ENCODE measurements at places on chromosomes 7 and 10.
A peak's percentile ranks its signal among the peaks of the same experiment; 100 is the strongest.

DNA sequence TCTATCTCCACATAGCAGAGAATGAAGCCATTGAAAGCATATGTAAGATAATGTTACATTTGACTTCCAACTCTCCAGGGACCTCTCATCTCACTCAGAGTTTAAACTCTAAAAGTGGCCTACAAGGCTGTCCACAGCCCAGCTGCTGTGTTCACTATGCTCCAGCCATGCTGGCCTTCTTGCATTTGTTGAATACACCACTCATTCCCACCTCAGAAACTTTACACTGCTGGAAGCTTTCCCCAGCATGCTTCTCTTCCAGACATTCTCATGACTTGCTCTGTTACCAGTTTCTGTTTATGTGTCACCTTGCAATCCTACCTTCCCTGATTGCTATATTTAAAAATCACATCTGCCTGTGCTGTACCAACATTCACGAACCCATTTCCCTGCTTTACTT lies 167.2 kb downstream of the WNT2 start:
- peak; percentile 23 for DNase-seq

- no peak for DNase-seq
Measured at GRCh38 chr7:133355325-133355708, 102.4 kb downstream of the EXOC4 start.

GRCh38 chr7:117010375-117011133 lies 57.3 kb downstream of the ST7 start:
- no peak for DNase-seq

DNA sequence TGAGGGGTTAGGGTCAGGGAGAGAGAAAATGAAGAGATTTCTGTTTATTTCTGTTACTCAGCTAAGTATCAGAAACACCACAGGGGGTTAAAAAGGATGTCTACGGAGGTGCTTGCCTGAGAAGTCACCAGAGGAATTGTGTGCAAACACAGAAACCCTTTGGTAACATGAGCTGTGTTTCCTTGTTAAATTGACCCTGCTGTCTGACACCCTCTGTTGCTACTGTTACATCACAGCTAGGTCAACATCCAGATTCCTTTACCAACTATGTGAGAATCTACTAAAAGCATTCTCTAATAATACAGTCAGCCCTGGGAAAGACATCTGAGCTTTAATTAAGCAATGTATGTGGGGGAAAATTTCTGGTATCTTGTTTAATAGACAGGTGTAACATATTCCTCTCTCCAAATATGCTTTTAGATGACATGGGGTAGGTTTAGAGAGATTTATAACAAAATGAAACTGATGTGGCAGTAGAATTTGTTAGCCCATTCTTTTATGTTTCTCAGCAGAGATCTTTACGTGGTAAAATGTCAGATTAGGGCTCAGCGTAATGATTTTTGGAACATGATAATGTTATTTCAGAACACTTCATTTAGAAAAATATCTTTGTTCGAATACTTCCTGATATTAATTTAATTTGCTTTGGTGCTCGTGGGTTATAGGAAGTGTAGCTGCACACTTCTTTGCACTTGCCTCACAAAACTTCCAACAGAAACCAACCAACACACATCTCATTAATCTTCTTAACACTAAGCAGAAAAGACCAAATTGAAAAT lies 168.0 kb upstream of the AHR start:
- no peak for DNase-seq

GRCh38 chr7:129903935-129904334 lies 48.8 kb downstream of the UBE2H start:
- DNase-seq, result no peak

GRCh38 chr10:12540341-12540781 lies 191.0 kb downstream of the CAMK1D start:
- DNase-seq, result no peak

GRCh38 chr10:30048768-30049517 lies 10.4 kb downstream of the JCAD start:
- no peak for DNase-seq

GRCh38 chr10:80517416-80518142 lies 20.1 kb upstream of the SH2D4B start:
- DNase-seq, result no peak

DNA sequence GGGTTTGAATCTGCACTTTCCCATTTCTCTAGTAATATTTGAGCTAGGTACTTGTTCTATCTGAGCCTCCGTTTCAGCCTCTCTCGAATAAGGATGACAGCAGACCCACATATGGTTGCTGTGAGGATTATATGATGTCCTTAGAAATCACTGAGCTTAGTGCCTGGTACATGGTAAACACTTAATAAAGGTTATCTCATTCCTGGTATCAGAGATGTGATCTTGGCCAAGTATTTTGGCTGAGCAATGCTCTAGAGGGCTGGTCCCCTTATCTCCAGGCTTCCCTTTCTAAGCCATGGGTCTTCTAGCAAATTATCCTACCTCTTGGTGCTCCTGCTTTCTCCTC lies 407 bp upstream of the MKRN1 start:
- no peak for DNase-seq

- DNase-seq, result no peak
Measured at GRCh38 chr7:132575982-132576720, at the start of gene PLXNA4. PLXNA4 (minus strand) TSS chr7:132576470; CDS start chr7:132508693, 67,777 bp downstream.

GRCh38 chr7:107931740-107932515 lies 40.9 kb downstream of the DLD start:
- no peak for DNase-seq

DNA sequence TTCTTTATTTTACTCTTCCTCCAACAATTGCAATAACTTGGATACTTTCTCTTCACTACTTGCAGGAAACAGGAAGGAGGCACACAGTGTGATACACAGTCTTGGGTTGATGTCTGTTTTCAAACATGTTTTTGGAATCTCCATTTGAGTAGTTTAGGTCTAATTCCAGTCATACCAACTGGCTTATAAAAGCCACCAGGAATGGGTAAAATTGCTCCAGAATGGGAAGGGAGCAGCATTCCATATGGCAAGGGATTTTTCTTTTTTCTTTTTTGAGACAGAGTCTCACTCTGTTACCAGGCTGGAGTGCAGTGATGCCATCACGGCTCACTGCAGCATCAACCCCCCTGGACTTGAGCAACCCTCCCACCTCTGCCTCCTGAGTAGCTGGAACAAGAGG lies 545.1 kb upstream of the GALNT17 start:
- DNase-seq, result no peak

DNA sequence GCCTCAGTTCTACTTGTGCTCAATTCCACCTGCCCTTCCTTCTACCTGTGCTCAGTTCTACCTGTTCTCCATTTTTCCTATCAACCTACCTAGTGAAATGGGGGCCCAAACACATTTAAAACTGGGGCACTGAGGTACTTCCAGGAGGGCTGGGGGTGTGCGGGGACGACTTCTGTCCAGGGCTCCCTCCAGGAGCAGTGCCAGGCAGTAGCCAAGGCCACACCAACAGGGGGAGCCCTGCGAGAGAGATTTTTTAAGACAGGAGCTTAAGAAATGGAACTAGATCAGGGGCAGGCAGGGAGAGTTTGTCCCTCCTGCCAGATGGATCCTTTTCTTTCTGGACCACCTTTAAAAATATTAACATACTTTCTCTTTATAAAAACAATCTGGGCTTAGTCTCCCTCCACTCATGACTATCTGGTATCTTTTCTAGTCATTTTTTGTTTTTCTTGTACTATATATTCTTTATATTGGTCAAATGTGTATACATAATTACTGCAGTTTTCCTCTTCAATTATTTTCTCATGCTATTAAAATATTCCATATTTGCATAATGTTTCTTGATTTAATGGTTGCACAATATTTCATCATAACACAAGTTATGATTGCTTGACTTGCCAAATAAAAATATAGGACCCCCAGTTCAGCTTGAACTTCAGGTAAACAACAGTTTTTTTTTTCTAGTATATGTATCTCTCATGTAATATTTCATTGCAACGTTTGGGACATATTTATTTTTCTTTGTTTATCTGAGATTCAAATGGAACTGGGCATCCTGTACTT lies 47.3 kb upstream of the INSYN2A start:
- DNase-seq, result peak; percentile 16

DNA sequence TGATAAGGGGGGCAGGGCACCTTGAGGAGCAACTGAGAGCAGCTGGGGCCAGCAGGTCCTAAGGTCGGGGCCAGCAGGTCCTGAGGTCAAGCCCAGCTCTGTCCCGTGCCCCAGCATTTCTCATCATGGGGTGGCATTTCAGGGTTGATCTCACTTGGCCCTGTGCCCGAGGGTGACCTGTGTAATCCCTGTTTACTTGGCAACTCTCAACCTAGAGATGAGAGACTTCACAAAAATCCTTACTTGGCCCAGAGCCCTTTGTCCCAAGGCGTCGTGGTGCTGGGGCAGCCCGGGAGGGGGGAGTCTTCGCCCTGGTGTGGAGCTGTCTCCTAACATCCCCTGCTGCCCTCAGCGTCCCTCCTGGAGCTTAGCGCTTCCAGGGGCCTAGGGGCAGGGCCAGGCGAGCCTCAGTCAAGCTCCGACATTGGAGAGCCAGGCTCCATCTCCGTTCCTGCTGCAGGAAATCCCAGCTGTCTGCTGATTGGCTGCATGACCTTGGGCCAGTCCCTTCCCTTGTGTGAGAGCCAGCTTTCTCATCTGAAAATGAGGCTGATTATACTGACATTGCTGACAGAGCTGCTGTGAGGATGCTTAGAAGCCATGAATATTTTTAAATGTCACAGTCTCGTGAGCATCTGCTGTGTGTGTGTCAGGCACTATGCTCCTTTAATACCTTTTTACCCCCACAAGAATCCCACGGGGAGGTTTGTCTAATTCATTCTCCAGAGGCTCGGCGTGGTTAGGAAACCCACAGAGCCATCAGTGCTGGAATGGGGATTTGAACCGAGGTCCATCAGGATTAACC lies 94.3 kb downstream of the ZMIZ1 start:
- DNase-seq, result no peak

DNA sequence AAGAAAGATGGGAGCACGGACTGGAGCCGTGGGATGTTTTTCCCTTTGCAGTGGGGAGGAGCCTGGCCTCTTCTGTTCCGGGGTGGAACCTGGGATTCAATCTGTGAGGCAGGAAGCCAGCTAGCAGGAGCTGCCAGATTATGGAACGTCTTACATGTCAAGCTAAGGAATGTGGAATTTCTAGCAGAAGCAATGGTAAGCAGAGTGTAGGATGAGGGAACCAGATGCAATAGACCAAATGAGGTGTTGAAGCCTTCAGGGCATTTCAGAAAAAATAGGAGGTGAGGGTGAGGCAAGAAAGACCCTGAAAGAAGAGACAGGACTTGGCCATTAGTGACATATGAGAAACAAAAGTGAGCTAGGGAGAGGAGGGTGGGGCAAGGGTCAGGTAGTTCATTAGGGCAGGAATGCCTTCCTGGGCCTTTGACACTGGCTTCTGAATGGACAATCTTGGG lies 105.5 kb downstream of the CHN2 start:
- DNase-seq, result no peak

- no peak for DNase-seq
Measured at GRCh38 chr10:114034923-114035645, 8.6 kb upstream of the ADRB1 start.

DNA sequence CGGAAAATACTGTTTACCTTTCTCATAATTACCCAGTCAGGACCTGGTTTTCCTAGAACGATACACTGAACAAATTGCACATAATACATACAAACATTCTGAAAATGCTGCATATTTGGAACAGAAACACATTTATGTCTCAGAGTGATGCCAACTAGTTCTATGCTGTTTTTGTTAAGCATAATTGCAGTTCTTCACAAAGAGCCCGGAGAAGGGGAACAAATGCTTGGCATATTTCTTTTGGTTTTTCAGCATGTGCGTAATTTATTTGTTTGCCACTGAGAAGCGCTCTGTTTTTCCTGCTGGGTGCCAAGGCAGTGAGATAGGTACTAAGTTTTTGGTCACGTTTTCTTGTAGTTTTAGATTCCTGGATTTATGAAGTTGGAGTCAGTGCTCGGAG lies 181.0 kb upstream of the MDFIC start:
- DNase-seq, result no peak

- DNase-seq, result no peak
Measured at GRCh38 chr7:157006829-157007469, 3.5 kb downstream of the MNX1 start.

DNA sequence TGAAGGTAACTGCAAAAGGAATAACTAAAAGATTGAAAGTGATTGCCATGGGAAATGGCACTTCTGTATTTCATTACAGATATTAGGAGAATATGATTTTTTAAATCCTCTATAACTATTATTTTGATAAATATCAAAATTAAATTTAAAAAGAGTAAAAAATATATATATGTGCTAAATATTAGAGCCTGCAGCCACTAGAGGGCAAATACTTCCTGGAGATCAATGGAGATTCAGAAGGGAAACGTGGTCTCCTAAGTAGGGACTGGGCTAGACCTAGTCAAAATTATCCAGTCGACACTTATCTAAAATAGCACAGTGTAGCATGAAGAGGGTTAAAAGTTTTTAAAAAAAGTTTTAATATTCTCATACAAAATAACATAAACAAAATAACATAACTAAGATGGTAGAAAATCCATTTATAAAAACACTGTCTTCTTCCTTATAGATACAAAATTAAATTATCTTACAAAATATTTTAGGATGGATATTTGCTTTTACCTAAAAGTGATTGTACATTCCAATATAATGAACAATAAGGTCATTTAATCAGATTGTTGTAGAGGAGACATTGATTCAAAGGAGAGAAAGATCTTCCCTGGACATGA lies 434.3 kb downstream of the MDFIC start:
- DNase-seq, result no peak

- DNase-seq, result no peak
Measured at GRCh38 chr10:2117641-2118040, 380.3 kb upstream of the ADARB2 start.

DNA sequence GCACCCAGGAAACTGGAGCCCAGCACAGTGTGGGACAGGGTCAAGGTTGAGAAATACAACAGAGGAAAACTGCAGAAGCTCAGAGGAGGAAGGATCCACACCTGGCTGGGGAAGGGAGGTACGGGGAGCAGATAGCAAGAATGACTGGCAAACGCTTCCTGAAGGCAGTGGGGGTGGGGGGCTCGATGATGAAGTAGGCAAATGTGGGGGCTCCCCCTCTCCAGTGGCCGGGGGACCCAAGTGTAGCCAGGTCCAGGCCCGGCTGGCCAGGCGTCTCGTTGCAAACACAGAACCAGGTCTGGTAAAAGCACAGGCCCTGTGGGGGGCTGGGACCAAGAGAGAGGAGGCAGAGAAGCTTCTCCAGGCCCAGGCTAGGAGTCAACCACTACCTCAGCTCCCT lies 7.7 kb downstream of the CHST15 start:
- DNase-seq, result no peak

GRCh38 chr10:1527951-1528350 lies 209.4 kb downstream of the ADARB2 start:
- DNase-seq, result no peak

GRCh38 chr10:69845574-69846292 lies 44.0 kb downstream of the COL13A1 start:
- peak; percentile 58 for DNase-seq

DNA sequence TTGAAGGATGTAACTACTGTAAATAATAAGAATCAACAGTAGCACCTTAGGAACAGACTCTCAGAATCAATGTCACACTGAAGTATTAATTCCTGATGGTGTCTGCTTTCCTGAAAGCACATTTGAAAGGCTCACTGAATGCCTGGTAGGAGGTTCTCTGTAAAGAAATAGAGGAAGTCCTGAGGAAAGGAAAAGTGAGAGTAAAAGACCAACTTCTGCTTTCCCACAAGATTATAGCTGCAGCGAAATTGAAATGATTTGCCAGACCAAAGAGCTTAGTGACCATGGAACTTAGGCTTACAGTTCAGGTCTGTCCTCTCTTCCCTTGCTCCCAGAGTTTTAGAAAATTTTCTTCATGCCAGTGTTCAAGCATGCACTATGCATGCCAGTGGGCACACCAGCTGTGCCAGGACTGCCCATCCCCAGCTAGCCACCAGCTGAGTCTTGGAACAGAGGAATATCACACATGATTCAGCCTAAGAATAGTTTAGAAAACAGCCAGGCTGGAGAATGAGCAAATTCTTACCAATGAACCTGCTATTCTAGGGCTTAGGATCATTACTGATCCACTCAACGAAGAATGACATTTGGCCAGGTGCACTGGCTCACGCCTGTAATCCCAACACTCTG lies 123.2 kb downstream of the HERPUD2 start:
- DNase-seq, result no peak
